ENCODE measurements at places on chromosomes 5 and 9.

- no peak for DNase-seq
Observed at GRCh38 chr5:14199902-14200301, 56.8 kb downstream of the TRIO start.

- peak; percentile 4 for DNase-seq
Observed at GRCh38 chr5:3226196-3226920, 369.3 kb upstream of the IRX1 start.

DNA sequence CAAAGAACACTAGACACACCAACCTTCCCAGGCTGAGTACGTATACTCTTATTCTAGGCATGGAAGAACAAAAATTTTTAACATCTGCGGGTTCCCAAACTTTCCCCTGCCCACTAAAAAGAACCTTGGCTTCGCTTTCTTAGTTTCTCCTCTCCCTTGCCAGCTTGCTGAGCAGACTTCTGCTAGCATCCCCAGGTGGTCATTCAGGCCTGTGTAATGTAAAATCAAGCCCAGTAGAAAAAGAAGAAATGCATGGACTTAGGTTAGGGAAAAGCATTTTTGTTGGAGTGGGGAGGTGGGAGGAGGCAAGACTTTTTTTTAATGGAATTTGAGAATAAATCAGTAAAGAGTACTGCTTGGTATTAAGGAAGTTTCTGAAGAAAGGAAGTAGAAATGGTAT lies 331.0 kb upstream of the TLE4 start:
- DNase-seq = no peak

DNA sequence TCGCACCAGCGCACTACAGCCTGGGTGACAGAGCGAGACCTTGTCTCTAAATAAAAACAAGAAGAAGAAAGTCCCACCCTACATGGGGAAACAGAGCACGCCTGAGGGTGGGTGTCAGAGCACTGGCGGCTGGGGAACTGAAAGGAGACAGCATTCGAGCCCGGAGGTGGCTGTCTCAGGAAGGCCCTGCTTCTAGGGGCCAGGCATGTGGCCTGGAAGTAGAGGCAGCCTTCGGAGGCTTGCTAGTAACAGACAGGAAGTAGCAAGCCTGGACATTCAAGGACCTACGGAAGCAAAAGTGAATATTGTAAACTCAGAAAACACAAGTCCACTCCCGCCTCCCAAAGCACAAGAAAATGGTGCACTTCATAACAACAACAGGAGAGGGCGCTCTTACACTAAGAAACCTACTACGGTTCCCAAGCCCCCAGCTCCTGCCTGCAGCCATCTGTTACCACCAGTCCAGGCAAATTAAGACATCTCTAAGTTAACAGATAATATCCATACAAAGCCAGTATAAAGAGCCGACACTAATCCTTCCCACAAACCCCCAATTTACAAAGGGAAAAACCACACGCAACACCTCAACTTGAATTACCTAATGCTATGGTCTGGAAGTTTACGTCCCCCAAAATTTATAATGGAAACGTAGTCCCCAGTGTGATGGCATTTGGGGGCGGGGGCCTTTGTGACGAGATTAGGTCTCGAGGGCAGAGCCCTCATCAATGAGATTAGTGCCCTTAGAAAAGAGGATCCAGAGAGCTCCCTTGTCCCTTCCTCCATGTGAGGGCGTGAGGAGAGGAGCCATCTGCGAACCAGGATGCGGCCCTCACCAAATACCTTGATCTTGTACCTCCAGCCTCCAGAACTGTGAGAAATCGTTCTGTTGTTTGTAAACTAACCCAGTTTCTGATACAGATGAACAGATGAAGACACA lies 7.7 kb downstream of the RASGEF1C start:
- DNase-seq = peak; percentile 55

DNA sequence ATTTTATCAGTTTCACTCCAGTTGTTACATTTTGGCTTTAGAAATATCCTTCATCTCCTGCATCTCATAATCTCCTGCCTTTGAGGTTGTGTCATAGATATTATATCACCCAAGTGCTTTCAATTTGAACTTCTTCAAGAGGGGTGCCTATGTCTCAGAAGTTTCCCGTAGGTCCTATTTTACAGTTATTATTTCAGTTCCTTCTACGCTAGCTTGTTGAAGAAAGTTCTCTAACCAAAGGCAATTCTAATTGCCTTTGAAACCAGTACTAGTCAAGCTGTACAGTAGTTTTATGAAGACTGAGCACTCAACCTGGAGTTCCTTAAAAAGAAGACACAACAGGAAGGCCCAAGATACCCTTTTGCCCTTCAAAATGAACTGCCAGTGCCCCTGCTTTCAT lies 116.4 kb downstream of the ZCCHC7 start:
- no peak for DNase-seq

Data from G401 (cell line).